Stimulated activated CD8-positive, alpha-beta memory T cell treated with anti-CD3 and anti-CD28 coated beads, Interleukin-2, amount 100 ng/mL, for 1 hour (primary cell): ENCODE measurements at places on chromosomes 13 and 19.

DNA sequence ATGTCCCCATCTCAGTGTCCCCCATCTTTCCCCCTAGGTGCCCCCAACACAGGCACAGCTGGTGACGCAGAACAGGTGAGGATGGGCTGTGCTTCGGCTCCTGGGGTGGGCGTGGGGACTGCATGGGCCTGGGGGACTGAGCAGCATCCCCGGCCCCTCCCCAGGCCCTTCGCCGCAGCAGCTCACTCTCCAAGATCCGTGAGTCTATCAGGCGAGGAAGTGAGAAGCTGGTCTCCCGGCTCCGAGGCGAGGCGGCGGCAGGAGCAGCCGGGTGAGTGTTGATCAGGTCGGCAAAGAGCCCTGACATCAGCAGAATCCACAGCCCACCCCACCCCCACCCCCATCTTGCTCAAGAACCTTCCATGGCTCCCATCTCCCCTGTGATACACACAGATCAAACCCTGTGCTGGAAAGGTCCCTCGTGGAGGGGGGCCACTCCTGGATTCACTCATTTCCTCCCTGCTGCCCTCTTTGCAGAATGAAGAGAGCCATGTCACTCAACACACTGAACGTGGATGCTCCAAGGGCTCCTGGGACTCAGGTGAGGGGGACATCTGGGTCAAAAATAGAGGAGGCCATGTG is 10.0 kb downstream of the KLC3 start:
- no peak for DNase-seq

GRCh38 chr13:98184792-98185191 is 7.7 kb upstream of the RNF113B start:
- no peak for DNase-seq

GRCh38 chr13:49859560-49859959 is 67.1 kb upstream of the KPNA3 start:
- DNase-seq = no peak

DNA sequence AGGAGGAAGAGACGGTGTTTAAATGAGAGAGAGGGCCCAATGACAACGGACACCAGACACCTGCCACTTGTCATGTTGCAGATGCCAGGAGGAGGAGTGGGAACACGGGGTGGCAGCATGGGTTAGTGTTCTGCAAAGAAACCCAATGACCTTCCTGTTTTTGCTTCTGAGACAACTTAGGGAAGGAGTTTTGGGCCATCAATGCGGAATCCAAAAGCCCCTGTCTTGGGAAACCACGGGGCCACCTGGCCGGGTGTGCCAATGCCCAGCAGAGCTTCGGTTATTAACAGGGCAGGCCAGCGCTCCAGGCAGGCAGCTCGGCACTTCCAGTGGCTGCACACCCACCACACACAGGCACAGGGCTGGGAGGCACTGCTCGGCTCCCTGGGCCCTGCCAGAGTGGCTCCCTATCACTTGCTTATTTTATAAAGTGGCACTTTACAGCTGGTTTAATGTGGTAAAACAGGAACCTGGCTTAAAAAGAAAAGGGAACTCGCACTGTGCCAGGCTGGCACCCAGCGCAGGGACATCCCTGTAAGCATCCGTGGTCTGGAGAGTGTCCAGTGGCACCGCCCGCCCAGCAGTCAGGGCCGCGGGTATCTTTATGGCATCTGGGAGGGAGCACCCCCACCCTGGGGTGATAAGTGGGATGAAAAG is 19.1 kb downstream of the ELL start:
- DNase-seq = no peak

GRCh38 chr19:37593996-37594303 is 642 bp downstream of the ZNF571 start:
- DNase-seq = no peak
